ENCODE measurements at places on chromosomes 4 and X.

DNA sequence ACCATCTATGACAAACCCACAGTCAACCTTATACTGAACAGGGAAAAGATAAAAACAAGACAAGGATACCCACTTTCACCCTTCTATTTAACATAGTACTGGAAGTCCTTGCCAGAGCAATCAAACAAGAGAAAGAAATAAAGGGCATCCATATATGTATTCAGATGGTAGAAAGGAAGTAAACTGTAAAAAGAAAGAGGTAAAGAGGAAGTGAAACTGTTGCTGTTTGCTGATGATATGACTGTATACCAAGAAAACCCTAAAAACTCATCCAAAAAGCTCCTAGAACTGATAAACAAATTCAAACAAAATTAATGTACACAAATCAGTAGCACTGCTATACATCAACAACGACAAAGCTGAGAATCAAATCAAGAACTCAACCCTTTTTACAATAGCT, 538.7 kb upstream of the PABPC4L start:
- no peaks in the 10 kb centered on the region for H3K36me3 ChIP-seq
- H3K27me3 ChIP-seq: no peaks in the 10 kb centered on the region
- no peak for DNase-seq
- no peaks in the 10 kb centered on the region for H3K4me1 ChIP-seq
- no peak overlapping the region for H3K4me3 ChIP-seq

GRCh38 chrX:110703641-110704040, 92.0 kb downstream of the CHRDL1 start:
- H3K27me3 ChIP-seq: no peaks in the 10 kb centered on the region
- H3K4me1 ChIP-seq: no peaks in the 10 kb centered on the region

- H3K36me3 ChIP-seq: no peaks in the 10 kb centered on the region
- no peaks in the 10 kb centered on the region for H3K27me3 ChIP-seq
Measured at GRCh38 chr4:159137176-159137575, 34.3 kb downstream of the RAPGEF2 start.

- H3K36me3 ChIP-seq: no peaks in the 10 kb centered on the region
- no peak for DNase-seq
- peak overlapping the region; percentile 15 for H3K27ac ChIP-seq
- peaks cover 57% of the 10 kb centered on the region for H3K4me1 ChIP-seq
- no peak overlapping the region for H3K4me3 ChIP-seq
- no peaks in the 10 kb centered on the region for H3K27me3 ChIP-seq
Measured at GRCh38 chrX:65690057-65690855, 22.8 kb downstream of the MSN start.

- no peaks in the 10 kb centered on the region for H3K27me3 ChIP-seq
- H3K4me3 ChIP-seq: no peak overlapping the region
- H3K36me3 ChIP-seq: no peaks in the 10 kb centered on the region
- DNase-seq: no peak
- H3K4me1 ChIP-seq: no peaks in the 10 kb centered on the region
Measured at GRCh38 chrX:48083212-48083611, 11.8 kb upstream of the ZNF630 start.

DNA sequence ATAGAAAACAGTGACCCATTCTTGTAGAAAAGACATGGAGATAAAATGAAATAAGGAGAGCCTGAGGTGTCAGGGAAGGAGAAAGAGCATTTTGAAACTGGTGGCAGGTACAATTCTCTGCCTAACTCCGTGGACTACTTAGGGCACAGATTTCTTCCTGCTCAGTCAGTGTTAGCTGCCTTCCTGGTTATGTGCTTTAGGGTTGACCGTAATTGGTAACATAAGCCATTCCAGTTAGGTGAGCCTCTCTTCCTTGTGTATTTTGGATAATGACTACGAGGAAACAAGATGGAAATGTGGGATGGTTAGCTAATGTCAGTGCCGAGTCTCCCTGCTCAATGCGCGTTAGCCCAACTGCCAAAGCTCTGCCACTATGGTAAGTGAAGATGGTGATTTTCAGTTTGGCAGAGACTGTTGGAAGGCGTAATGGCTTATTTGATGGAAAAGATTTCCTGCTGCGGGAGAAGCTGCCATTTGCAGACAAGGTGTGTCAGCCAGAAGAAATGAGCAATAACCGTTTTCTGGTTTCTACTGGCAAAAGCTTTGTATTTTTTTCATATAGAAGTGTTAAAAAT, 174.1 kb downstream of the CBR4 start:
- no peak for DNase-seq
- no peak overlapping the region for H3K4me3 ChIP-seq
- H3K36me3 ChIP-seq: no peaks in the 10 kb centered on the region
- H3K27ac ChIP-seq: no peak overlapping the region
- peaks cover 21% of the 10 kb centered on the region for H3K27me3 ChIP-seq
- peaks cover 5% of the 10 kb centered on the region for H3K4me1 ChIP-seq

DNA sequence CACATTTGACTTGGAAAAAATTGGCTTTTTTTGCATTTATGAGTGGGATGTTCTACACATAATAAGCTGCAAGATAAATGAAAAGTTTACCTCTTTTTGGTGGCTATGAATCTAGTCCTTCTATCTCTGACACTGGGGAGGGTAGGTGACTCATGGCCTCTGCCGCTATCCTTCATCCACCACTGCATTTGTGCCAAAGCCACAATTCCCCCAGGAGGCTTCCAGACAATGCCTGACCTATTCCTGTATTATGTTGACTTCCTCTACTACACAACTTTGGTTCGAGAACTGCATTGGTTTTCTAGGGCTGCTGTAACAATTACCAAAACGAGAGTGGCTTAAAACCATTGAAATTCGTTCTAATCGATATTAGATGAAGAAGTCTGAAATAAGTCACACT, 245.6 kb downstream of the TRAM1L1 start:
- H3K27me3 ChIP-seq: no peaks in the 10 kb centered on the region
- DNase-seq: no peak
- no peak overlapping the region for H3K4me3 ChIP-seq
- no peaks in the 10 kb centered on the region for H3K36me3 ChIP-seq

- no peaks in the 10 kb centered on the region for H3K4me1 ChIP-seq
- no peak overlapping the region for H3K27ac ChIP-seq
- H3K27me3 ChIP-seq: no peaks in the 10 kb centered on the region
- H3K36me3 ChIP-seq: no peaks in the 10 kb centered on the region
Measured at GRCh38 chrX:140765043-140765784, 55.7 kb downstream of the LINC00632 start.

DNA sequence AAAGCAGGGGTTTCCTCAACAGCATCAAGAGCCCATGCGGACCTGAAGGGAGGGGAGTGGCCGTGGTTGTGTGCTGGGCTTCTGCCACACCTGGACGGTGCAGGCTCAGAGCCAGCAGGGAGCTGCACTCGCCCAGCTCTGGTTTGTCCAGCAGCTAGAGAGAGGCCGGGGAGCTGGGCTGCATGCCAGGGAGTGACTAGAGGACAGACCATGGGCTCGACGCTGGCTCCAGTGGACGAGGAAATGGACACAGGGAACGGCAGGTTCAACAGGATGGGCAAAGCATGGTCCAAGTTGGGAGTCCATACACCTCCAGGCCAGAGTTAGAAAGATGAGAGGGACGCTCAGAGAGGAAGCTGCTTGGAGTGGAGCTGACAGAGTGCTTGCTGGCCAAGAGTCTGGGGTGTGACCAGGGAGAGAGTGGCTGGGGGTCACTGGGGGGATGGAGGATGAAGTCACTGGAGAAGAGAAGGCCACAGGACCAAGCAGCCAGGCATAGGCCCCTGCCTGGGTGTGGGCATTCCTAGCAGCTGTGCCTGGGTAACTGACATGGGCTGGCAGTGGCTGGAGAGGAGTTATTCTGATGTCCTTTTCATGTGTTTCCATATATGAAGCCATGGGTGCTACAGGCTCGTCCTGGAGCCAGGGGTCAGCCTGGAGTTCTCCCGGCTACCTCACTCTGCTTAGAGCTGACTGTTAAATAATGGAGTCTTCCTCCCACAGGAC, 42.8 kb downstream of the HTT-AS start:
- no peaks in the 10 kb centered on the region for H3K36me3 ChIP-seq
- H3K27ac ChIP-seq: no peak overlapping the region
- H3K4me1 ChIP-seq: no peaks in the 10 kb centered on the region
- no peaks in the 10 kb centered on the region for H3K27me3 ChIP-seq
- DNase-seq: no peak

DNA sequence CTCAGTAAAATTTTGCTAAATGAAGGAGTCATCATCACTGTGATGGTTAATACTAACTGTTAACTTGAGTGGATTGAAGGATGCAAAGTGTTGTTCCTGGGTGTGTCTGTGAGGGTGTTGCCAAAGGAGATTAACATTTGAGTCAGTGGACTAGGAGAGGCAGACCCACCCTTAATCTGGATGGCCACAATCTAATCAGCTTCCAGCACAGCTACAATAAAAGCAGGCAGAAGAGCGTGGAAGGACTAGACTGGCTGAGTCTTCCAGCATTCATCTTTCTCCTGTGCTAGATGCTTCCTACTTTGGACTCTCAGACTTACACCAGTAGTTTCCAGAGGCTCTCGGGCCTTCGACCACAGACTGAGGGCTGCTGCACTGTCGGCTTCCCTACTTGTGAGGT, 21.3 kb upstream of the WDR44 start:
- H3K4me3 ChIP-seq: no peak overlapping the region
- no peak overlapping the region for H3K27ac ChIP-seq
- no peaks in the 10 kb centered on the region for H3K4me1 ChIP-seq
- no peak for DNase-seq

GRCh38 chr4:107164962-107165475, 128.9 kb upstream of the DKK2 start:
- H3K4me3 ChIP-seq: no peak overlapping the region
- H3K36me3 ChIP-seq: no peaks in the 10 kb centered on the region
- H3K27ac ChIP-seq: no peak overlapping the region
- H3K27me3 ChIP-seq: no peaks in the 10 kb centered on the region

DNA sequence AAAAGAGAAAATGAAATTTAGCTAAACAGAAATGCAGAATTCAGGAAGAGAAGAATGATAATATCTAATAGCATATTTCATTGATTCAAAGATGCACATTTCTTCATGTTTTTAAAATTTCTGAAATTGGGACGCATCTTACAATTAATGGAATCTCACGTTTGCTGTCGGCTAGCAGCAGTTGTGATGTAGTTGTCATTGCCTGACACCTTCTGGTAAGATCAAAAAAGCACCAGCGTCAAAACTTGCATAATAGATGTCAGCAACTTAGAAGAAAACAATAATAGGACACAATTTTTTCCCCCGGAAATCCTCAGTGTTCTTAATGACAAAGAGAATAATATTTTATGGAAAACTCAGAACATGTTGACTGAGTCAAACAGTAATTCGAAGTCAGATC, 29.8 kb upstream of the SLC7A3 start:
- H3K36me3 ChIP-seq: no peaks in the 10 kb centered on the region
- no peaks in the 10 kb centered on the region for H3K4me1 ChIP-seq
- no peak overlapping the region for H3K27ac ChIP-seq

DNA sequence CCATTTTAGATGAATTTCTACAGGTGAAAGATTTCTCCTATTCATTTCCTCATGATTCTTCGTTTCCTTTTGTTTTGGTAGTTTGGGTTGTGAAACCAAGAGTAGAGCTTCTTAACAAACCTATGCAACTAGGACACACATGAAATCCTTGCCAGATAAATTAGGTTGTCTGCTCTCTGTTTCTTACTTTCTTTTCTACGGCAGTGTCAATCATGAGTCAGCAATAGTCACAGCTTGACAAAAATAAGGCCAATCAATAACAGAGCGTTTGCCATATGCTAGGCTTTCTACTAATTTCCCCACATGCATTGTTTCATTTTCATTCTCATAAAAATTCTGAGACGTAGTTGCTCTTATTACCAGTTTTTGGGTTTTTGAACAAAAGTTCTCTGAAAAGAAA, 20.3 kb downstream of the CLRN2 start:
- no peaks in the 10 kb centered on the region for H3K27me3 ChIP-seq
- no peak overlapping the region for H3K27ac ChIP-seq
- no peaks in the 10 kb centered on the region for H3K4me1 ChIP-seq
- DNase-seq: no peak
- H3K4me3 ChIP-seq: no peak overlapping the region
- no peaks in the 10 kb centered on the region for H3K36me3 ChIP-seq

- DNase-seq: no peak
- H3K4me3 ChIP-seq: no peak overlapping the region
- H3K27me3 ChIP-seq: no peaks in the 10 kb centered on the region
- no peaks in the 10 kb centered on the region for H3K36me3 ChIP-seq
Measured at GRCh38 chr4:180310616-180311015, 1932.6 kb upstream of the TENM3 start.

DNA sequence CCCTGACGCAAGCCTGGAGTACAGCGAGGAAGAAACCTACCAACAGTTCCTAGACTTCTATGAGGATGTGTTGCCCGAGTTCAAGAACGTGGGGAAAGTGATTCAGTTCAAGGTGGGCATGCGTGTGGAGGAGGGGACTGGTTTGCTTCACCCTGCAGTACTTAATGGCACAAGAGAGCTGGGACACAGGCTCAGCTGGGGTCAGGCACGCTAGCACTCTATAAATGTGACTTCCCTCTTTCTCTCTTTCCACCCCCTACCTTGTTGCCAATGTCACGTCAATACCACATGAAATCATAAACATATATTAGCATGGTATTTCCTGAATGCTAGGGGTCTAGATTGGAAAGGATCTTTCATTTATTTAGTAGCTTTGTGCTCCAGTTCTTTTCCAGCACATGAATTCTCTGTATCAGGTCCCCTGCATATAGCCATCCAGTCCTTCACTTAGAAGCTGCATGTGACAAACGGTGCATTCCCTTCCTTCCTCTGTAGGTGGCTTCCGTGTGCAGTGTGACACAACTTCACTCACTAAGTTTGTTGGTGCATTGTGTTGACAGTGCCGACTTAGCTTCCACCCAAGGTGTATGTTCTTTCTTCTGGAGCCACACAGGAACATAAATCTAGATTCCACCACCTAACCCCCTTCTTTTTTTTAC, 25.6 kb downstream of the ZRSR2 start:
- H3K27me3 ChIP-seq: no peaks in the 10 kb centered on the region
- no peak overlapping the region for H3K4me3 ChIP-seq

DNA sequence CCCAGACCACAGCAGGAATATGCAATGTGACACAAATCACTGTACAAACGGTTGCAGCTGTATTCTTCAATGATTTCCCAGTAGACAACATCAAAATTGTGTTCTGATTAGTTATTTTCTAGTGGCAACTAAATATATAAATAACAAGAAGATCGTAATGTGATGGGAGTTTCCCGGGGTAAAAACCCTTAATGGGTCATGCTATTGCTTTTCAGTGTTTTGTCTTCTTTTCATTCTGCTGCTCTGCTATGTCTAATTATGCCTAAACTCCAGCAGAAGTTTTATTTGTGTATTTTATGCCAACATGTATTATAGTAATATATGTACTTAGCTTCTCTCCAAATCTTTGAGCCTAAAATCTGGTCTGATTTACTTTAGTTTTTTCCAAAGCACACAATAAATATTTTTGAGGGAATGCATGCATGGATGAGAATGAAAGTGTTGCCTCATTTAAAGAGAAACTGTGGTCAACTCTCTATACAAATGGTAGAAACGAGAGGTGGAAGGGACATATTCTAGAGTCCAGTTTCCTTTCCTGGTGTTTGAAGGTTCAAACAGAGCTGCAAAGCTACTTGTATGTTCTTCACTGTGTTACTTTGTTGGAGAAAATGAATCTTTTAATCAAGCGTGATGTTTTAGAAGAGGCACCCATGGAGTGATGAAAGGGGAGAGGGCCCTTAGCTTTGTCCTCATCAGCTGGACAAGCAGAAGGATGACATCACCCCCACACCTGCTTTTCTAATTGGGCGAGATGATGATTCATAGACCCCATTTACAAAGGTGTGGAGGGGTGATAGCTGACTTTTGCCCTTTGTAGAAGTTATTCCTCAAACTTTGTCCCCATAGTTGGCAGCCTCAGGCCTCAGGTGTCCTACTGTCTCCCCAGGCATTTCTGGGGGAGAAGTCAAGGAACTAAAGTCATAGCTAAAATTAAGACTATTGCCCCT, 129.7 kb downstream of the FRAS1 start:
- no peaks in the 10 kb centered on the region for H3K27me3 ChIP-seq
- DNase-seq: no peak
- no peak overlapping the region for H3K4me3 ChIP-seq
